Astrocyte (in vitro differentiated cells and primary cell): ENCODE measurements at places on chromosomes 11 and 22. TPM values are rescaled to one million over a fixed set of nuclear protein-coding genes. Genes with fewer than 3 reads are reported as not detected.

The TMPRSS4 gene
- total RNA-seq, result not detected in 2 replicates

DNA sequence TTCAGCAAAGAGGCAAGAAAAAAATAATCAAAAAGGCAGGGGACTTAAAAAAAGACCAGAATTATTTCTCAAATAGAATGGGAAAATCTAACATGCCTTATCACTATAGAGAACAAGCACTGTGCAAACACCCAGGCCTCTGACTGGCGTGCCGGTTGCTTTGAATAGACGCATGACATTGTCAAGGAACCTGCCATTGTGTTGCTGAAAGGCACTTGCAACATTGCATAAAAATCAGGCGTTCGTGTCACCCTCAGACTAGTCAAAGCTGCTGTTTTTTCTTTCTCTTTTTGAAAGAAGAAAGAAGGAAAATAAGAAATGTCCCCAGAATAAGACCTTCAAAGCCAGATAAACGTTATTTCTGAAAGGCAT, 549.3 kb upstream of the CADM1 start:
- H3K4me3 ChIP-seq, result no peak overlapping the region
- H3K27me3 ChIP-seq, result peaks cover 2% of the 10 kb centered on the region
- H3K4me1 ChIP-seq, result no peaks in the 10 kb centered on the region
- H3K36me3 ChIP-seq, result no peaks in the 10 kb centered on the region

The TMEM191B gene
- 2.8 and 3.1 TPM in 2 replicates for total RNA-seq

DNA sequence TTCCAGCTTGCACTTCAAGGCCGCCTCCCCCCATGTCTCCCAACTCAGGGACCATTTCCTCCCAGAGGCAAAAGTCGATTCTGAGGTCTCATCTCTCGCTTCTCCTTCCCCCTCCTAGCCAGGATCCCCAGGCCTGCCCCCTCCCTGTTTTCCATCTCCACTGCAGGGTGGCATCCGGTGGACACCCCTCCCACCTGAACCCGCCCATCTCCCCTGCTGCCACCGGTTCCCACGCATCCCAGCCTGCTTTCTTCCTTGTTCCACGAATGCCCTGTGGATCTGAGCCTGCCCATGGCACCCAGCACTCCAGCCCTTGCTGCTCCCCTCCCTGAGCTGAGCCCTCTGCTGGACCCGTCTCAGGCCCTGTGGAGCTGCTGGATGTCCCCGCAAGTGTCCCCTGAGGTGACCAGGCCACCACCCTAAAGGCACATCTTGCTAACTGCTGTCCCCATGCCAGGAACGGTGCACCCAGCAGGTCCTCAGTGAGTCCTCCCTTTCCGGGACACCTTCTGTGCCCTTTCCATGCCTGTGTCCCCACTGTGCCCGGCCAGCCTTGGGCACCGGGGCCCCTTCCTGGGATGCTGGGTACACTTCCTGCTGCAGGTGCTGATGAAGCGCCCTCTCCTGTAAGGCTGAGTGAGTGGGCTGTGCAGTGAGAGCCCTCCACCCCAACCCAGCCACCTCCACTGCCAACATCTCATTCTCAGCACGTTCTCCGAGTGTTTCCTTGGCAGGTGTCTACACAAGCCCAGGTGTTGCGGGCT, 936 bp downstream of the IL17REL start:
- peaks cover under 1% of the 10 kb centered on the region for H3K4me1 ChIP-seq
- H3K27me3 ChIP-seq, result peaks cover 41% of the 10 kb centered on the region
- H3K27ac ChIP-seq, result no peak overlapping the region
- no peak for DNase-seq

- no peak overlapping the region for H3K27ac ChIP-seq
- H3K4me3 ChIP-seq, result no peak overlapping the region
- H3K4me1 ChIP-seq, result no peaks in the 10 kb centered on the region
- DNase-seq, result no peak
- no peaks in the 10 kb centered on the region for H3K27me3 ChIP-seq
- H3K36me3 ChIP-seq, result no peaks in the 10 kb centered on the region
Observed at GRCh38 chr11:110491577-110492320, 62.0 kb downstream of the FDX1 start.

DNA sequence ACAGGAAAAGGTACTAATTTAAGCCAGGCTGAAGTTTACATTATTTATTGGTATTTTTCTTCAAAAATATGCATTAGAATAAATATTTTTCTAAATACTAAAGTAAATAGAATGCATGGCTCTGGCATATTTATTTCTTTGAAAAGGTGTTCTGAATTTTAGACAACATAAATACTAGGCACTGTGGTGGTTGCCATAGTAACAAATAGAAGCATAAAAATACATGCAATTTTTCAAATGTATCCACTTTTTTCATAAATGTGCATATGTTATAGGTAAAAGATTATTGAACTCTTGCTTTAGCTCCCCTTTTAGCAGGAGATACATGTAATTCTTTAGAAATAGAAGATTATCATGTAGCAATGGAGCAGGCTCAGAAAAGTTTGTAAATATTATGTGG, 18.4 kb downstream of the DCDC1 start:
- H3K27ac ChIP-seq, result no peak overlapping the region
- no peaks in the 10 kb centered on the region for H3K36me3 ChIP-seq
- no peak for DNase-seq
- no peaks in the 10 kb centered on the region for H3K27me3 ChIP-seq
- H3K4me3 ChIP-seq, result no peak overlapping the region

DNA sequence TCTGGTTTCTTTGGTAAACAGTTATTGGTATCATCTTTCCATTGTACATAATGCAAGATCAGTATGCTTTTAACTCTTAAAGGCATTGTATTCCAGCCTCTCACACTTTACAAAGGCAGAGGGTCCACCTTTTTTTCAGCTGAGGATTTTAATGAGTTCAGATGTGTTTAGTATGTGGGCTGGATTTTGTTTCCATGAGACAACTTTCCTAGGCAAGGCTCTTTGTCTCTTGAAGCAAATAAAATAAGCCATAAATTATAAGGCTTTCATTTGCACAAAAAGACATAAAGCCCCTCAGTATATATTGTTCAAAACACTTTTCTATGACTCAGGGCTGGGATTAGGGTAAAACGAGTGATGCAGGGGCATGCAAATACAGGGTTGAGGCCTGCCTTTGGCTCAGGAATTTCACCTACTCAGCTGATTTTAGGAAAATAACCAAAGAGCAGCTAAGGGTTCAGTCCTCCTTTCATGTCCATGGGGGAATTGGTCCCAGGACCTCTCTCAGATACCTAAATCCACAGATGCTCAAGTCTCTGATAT, 7.6 kb downstream of the MMP20 start:
- H3K27ac ChIP-seq, result no peak overlapping the region
- no peaks in the 10 kb centered on the region for H3K36me3 ChIP-seq
- H3K4me1 ChIP-seq, result peaks cover 5% of the 10 kb centered on the region
- DNase-seq, result no peak
- H3K4me3 ChIP-seq, result no peak overlapping the region
- no peaks in the 10 kb centered on the region for H3K27me3 ChIP-seq

DNA sequence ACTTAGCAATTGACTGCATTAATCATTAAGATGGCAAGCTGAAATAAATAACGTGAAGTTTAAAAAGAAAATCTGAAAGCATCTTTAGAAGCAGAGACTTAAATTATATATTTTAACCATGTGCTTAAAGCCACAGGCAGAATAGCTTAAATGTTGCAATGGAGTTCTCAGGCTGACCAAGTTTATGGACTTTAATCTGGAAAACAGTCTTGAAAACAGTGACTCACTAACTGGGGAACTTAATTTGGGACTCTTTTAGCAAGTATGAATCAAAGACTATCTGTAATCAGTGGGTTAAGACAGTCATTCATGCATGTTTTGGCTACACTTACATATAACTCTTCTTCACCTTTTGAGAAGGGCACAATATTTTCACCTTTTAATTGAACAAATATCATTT, 12.6 kb upstream of the GLYATL1 start:
- H3K36me3 ChIP-seq, result no peaks in the 10 kb centered on the region
- H3K27me3 ChIP-seq, result no peaks in the 10 kb centered on the region
- peak; percentile 72 for DNase-seq
- H3K4me3 ChIP-seq, result no peak overlapping the region
- H3K27ac ChIP-seq, result no peak overlapping the region

DNA sequence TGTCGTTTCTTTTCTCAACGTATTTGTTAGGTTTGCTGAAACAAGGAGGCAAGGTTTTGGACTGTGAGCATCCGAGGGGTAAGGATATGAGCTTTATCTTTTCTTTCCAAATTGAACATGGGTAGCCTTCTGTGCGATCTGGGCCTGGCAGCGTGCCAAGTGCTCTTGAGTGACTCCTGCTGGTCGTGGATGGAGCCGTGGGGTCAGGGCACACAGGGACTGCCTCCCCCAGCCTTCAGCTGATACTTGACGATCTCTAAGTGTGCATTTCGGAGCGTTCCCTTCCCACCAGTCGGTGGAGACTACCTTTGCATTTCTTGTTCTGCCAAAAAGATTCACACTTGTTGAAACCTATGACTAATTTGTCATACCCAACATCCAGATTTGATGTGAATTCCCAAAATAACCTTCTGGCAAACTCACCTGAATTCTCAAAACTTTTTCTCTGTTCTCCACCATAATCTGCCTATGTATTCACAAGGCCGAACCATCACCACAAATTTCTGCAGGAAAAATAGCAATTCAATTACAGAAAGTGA, 40.1 kb upstream of the CLMP start:
- H3K27ac ChIP-seq, result no peak overlapping the region
- H3K27me3 ChIP-seq, result no peaks in the 10 kb centered on the region
- H3K4me1 ChIP-seq, result peaks cover 8% of the 10 kb centered on the region
- DNase-seq, result no peak
- H3K36me3 ChIP-seq, result no peaks in the 10 kb centered on the region

The PTPMT1 gene
- total RNA-seq, result 32.4 and 33.9 TPM in 2 replicates

- no peak overlapping the region for H3K4me3 ChIP-seq
- peak; percentile 83 for DNase-seq
- peaks cover 29% of the 10 kb centered on the region for H3K4me1 ChIP-seq
- H3K27ac ChIP-seq, result peak overlapping the region; percentile 71
- no peaks in the 10 kb centered on the region for H3K27me3 ChIP-seq
- H3K36me3 ChIP-seq, result no peaks in the 10 kb centered on the region
Observed at GRCh38 chr11:58573451-58574104, 2.1 kb downstream of the LPXN start.

GRCh38 chr11:74570266-74571061, 21.9 kb upstream of the POLD3 start:
- no peak overlapping the region for H3K4me3 ChIP-seq
- H3K4me1 ChIP-seq, result no peaks in the 10 kb centered on the region
- DNase-seq, result peak; percentile 23
- H3K27me3 ChIP-seq, result peaks cover 5% of the 10 kb centered on the region
- no peaks in the 10 kb centered on the region for H3K36me3 ChIP-seq
- no peak overlapping the region for H3K27ac ChIP-seq

GRCh38 chr11:132475026-132475425, 1057.3 kb downstream of the OPCML start:
- DNase-seq, result peak; percentile 57
- no peaks in the 10 kb centered on the region for H3K27me3 ChIP-seq
- H3K4me1 ChIP-seq, result peaks cover 18% of the 10 kb centered on the region

DNA sequence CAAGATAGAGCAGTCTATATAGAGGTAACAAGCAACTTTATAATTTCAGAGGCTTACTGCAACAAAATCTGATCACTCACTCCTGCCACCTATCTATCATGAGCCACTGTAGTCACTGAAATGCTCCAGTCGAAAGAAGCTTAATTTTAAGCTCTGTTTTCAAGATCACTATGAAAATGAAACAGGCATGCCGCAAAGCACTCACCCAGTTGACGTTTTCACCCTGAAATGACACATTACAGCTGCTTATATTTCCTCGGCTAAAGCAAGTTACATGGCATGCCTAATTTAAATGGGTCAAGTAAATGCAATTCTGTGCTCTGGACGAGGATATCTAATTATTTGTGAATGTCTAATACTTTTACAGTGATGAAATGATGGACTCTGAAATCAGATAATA, 616.3 kb downstream of the FAM181B start:
- H3K27ac ChIP-seq, result no peak overlapping the region
- no peaks in the 10 kb centered on the region for H3K4me1 ChIP-seq
- no peaks in the 10 kb centered on the region for H3K27me3 ChIP-seq

The MAPK12 gene
- 29.1 and 36.4 TPM in 2 replicates for total RNA-seq

The MUC2 gene
- total RNA-seq, result not detected in 2 replicates
